ENCODE measurements at places on chromosomes 12 and 14.

- DNase-seq: no peak
Measured at GRCh38 chr14:100049220-100049619, 16.0 kb upstream of the EVL start.

GRCh38 chr14:59532419-59532818, 44.2 kb downstream of the CCDC175 start:
- DNase-seq: no peak

GRCh38 chr12:108576660-108577234, 14.4 kb downstream of the ISCU start:
- no peak for DNase-seq

DNA sequence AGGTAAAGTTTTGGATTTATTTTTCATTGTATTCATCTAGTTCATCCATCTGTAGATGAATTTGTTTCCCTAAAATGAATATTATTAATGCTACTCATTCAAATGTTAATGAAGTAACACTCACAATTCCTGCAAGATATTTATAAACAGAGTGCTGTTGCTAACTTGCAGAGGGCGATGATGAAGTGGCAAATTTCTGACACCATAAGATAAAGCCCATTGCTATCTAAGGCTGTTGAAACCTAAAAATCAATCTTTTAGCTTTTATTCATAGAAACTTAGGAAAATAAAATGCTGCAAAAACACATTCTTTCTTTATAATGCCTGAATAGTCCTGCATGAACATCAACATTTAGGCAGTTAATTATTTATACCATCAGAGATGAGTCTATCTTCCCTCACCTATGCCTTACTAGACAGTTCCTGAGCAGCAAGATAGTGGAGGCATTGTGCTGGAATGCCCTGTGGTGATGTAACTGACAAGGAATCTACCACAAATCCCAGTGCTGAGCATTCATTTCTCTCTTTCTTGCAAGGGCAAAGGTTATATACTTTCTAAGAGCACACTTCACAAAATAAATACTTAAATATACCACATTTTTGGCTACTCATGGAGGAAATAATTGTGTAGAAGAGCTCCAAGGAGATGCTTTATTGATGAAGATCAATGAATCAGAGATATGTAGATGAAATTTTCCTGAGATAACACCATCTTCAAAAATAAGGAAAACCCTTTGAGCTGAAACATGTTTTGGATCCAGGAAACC, 57.6 kb downstream of the LMNTD1 start:
- DNase-seq: no peak

- DNase-seq: no peak
Measured at GRCh38 chr14:97283426-97283825, 486.2 kb downstream of the VRK1 start.

GRCh38 chr14:68464711-68465110, 328.2 kb downstream of the ZFP36L1 start:
- DNase-seq: no peak

GRCh38 chr12:96061864-96062453, 26.6 kb upstream of the LTA4H start:
- DNase-seq: peak; percentile 65

- DNase-seq: no peak
Measured at GRCh38 chr14:36723530-36723929, 61.9 kb downstream of the PAX9 start.

GRCh38 chr12:65682112-65682511, 142.2 kb upstream of the HMGA2 start:
- no peak for DNase-seq

GRCh38 chr12:53205747-53206419, 1.2 kb downstream of the ITGB7 start:
- no peak for DNase-seq

GRCh38 chr14:80919622-80920021, 21.9 kb downstream of the CEP128 start:
- DNase-seq: no peak

DNA sequence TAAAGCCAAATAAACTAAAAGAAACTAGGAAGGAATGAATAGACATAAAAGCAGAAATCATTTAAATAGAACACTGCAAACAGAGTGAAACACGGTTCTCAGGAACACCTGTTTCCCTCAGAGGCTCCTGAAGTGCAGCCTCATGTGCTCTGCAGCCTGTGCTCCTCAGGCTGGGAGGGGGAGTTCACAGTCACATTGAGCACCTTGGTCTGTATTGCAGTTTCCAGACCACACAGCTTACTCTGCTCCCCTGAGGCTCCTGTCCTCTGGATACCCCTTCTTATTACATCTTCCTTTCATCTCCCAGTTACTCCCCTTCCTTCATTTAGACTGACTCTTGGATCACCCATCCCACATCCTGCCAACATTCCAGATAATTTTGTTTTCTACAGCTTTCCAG, 49.7 kb upstream of the DCD start:
- no peak for DNase-seq

- no peak for DNase-seq
Measured at GRCh38 chr14:77036484-77037214, 8.1 kb upstream of the IRF2BPL start.

- DNase-seq: no peak
Measured at GRCh38 chr12:55771736-55772135, 28.8 kb downstream of the GDF11 start.

DNA sequence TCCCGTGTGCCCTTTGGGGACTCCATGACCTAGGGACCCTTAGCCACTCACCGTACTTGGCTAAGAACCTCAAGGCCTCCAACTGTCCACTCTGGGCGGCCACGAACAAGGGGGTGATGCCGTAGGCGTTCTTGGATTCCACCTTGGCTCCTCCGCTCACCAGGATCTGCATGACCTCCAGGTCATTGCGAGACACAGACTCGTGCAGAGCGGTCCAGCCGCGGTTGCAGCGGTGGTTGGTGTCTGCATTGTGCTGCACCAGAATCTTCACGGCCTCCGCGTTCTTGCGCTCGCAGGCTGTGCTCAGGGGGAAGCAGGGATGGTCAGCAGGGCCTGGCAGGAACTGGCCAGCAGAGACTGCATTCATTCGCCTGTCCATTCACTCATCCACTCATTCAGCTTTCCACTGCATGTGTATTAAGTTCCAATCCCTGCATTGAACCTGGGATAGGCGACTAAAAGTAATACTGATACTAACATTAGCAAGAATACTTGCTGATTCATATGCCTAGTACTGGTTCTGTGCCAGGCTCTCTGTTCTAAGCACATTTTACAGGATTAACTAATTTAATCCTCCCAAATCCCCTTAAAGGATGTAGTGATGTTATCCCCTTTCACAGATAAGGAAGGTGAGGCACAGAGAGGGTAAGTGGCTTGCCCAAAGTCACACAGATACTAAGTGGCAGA, 23.9 kb downstream of the FAM181A start:
- DNase-seq: no peak

DNA sequence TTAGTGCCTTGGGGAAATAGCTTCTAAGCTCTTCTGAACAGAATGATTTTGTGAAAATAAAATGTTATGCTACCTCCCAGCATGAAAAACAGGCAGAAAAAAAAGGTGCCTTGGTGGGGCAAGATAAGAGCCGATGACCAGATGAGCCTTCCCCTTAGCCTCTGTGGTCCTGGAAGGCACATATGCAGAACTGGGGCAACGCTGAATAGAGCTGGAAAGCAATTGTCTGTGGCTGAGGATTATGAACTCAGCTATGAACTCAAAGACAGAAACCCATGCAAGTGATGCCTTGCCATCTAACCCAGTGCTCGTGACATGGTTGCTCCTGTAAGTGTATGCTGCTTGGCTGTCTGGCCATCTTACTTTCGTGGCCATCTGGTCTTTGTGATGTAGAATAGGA, 128.5 kb upstream of the FRMD6 start:
- DNase-seq: no peak

GRCh38 chr12:4984971-4985370, 58.7 kb upstream of the KCNA5 start:
- DNase-seq: no peak

DNA sequence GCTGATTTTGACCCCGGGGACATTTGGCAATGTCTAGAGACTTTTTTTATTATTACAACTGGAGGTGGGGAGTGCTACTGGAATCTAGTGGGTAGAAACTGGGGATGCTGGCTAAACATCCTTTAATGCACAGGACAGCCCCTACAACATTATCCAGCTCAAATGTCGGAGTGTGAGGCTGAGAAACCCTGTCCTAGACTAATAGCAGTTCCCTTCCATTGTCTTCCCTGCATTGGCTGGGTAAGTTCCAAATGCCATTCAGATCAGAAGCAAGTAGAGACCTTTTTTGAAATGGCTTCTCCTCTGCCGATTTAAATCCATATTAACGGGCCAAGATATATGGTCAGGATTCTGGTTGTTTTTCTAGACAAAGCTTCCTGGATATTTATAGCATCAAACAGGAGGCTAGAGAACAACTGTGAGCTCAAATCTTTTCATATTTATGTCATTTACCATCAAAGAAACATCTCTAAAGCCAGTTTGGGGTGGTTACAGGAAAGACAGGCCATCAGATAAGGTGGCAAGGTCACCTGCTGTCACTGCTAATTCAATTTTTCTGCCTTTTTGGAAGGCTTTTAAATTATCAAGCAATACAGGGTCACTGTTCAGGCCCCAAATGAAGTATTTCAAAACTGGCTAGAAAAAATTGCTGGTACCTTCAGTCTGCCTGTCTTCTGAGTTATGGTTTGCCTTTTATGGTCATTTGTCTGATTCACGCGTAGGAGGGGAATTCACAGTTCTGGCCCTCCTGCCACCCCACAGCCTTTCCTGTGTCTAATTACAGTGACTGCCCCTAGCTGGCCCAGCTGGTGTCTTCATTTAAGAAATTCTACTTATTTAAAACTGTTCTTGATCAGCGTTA, 20.1 kb upstream of the AKAP5 start:
- no peak for DNase-seq

- no peak for DNase-seq
Measured at GRCh38 chr14:88063811-88064210, 58.9 kb downstream of the GPR65 start.

DNA sequence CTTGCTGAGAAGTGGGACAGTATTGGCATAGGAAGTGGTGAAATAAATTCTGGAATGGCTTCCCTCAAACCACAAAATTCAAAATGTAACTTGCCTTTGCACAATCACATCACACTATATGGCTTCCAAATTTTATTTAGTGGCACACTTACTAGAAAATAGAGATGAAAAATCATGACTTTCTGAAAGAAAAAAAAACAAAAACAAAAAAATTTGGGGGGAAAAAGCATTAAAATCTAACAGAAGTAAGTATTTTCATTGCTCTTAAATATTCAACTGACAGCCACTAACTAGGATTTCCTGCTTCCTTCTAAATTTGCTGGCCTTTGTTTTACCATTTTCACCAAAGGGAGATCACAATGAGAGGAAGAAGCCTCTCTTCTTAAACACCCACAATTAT, 23.0 kb downstream of the ATF7 start:
- DNase-seq: no peak

GRCh38 chr14:72736308-72736707, 157.6 kb downstream of the DPF3 start:
- DNase-seq: no peak

GRCh38 chr14:99359906-99360305, 87.9 kb upstream of the BCL11B start:
- no peak for DNase-seq

GRCh38 chr14:20787025-20787424, 6.0 kb downstream of the RNASE6 start:
- DNase-seq: no peak

GRCh38 chr12:103785243-103786031, 55.6 kb downstream of the NT5DC3 start:
- no peak for DNase-seq

DNA sequence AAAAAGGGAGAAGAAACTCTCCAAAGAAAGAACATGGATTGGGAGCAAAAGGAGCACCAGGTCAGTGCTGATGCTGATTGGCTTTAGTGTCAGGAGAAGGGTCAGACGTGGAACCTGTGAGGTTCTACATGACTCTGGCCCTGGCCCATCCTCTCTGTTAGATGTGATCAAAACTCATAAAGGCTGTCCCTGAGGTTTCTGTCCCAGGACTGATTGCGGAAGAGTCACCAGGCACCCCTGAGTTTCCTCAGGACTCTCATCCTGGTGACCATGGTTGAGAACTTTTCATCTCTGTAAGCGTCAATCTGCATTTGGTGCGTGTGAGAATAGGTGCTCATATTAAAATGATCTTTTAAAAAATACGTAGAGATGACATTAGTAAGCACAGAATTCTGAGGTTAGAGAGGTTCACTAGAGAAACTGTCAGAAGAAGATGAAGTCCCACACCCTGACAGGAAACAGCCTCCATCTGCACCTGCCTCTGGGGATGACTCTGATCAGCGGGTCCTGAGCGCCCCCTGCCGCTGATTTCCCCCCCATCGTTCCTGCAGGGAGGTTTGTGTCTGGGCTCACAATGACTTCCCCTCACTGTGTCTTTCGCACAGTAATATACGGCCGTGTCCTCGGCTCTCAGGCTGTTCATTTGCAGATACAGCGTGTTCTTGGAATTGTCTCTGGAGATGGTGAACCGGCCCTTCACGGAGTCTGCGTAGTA, 741.8 kb downstream of the TMEM121 start:
- DNase-seq: no peak

DNA sequence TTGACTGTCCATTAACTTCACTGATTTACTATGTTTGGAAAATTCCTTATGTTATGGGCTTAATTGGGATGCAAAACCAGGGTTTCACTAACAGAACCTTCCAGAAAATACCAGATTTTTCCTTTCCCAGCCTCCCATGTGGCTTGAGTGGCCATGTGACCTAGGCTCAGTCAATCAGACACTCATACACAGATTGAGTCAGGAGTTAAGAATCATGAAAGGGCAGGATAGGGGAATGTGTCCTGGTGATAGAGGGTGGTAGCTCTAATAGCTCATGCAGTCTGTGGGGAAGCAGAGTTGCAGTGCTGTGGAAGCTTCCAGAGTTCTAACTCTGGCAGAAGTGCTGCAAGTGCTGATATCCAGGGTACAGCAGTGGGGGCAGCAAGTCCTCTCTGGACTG, 134.1 kb upstream of the IFNG-AS1 start:
- DNase-seq: no peak

- no peak for DNase-seq
Measured at GRCh38 chr14:39426605-39427004, 5.6 kb downstream of the FBXO33 start.

DNA sequence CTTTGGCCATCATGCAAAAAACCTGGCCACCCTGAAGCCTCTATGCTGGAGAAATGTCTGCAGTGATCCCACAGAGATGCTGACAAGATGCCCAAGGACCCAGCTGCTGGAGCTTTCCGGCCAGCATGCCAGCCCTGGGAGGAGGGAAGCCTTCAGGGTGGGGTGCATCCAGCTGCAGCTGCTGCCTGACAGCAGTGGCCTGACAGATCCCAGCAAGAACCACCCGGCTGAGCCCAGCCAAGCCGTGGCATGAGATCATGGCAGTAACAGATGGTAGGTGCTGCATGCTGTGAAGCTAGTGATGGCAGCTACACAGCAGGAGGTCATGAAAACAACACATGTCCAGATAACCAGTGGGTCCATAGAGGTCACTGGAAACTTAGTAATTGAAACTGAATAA, 13.8 kb downstream of the CLBA1 start:
- DNase-seq: no peak

DNA sequence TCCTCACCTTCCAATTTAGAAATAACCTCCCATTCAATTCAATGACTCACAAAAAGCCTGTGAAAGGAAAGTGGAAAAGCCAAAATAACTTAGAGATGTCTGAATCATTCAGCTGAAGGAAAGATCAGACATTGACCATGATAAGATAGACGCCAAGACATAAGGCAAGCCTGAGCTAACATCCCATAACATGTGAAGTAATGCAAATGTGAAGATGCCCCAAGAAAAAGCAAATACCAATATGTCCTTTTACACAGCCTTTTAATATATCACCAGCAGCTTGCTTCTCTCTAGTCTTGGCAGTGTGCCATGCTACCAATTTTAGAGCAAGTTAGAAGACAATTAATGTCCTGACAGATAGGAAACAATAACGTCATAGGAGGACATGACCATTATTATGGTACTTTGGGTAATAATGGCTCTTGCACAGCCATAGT, 2.4 kb upstream of the NUMB start:
- DNase-seq: no peak
